ENCODE measurements at places on chromosomes 7 and 10.
A peak's percentile ranks its signal among the peaks of the same experiment; 100 is the strongest.

- DNase-seq, result no peak
Observed at GRCh38 chr10:125096371-125096770, 64.0 kb downstream of the CTBP2 start.

GRCh38 chr10:31095677-31096560, 64.3 kb upstream of the ZNF438 start:
- no peak for DNase-seq

GRCh38 chr7:1769286-1770200, 99.5 kb downstream of the ELFN1 start:
- DNase-seq, result no peak

GRCh38 chr10:80133206-80133605, 676 bp downstream of the PLAC9 start:
- DNase-seq, result no peak

GRCh38 chr7:80039251-80039884, 95.3 kb upstream of the GNAI1 start:
- no peak for DNase-seq

- DNase-seq, result no peak
Observed at GRCh38 chr7:27064661-27065060, 31.1 kb downstream of the HOXA1 start.

DNA sequence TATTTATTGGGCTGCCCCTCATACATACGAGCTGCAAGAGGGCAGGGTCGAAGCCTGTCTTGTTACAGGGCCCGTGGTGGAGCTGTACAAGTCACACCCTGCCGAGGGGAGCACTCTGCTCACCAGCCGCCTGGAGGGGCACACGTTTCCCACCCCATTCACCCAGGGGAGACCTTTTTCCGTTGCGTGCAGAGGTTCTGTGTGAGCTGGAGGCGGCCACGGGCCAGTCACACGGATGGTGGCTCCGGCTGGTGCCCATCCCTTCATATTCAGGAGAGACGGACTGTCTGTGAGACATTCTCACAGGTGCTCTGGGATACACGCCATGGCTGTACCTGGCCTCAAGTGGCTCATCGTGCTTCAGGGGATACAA, 47.9 kb upstream of the FAM20C start:
- DNase-seq, result no peak

GRCh38 chr7:75716992-75717626, 21.6 kb downstream of the HIP1 start:
- DNase-seq, result no peak

- no peak for DNase-seq
Observed at GRCh38 chr7:104984585-104985258, 29.3 kb upstream of the KMT2E start.

DNA sequence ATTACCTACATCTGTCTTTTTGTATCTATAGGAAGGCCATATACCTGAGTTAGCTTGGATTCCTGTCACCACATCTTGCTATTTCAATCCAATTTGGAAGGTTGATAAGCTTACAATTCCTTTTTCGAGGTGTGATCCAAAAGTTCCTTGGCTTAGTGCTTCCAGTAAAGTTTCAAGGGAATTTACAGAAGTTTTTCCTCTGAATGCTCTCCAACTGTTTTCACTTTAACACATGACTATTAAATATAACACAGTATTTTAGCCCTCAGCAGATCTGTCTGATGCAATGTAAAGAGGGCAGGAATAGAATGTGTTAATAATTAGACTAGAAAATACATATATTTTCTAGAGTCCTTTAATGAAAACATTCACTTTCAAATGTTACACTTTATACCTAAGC, 171.4 kb downstream of the DKK1 start:
- DNase-seq, result no peak

- no peak for DNase-seq
Observed at GRCh38 chr7:44275146-44275545, 50.2 kb downstream of the CAMK2B start.

GRCh38 chr7:47658886-47659635, 77.2 kb upstream of the TNS3 start:
- DNase-seq, result no peak

DNA sequence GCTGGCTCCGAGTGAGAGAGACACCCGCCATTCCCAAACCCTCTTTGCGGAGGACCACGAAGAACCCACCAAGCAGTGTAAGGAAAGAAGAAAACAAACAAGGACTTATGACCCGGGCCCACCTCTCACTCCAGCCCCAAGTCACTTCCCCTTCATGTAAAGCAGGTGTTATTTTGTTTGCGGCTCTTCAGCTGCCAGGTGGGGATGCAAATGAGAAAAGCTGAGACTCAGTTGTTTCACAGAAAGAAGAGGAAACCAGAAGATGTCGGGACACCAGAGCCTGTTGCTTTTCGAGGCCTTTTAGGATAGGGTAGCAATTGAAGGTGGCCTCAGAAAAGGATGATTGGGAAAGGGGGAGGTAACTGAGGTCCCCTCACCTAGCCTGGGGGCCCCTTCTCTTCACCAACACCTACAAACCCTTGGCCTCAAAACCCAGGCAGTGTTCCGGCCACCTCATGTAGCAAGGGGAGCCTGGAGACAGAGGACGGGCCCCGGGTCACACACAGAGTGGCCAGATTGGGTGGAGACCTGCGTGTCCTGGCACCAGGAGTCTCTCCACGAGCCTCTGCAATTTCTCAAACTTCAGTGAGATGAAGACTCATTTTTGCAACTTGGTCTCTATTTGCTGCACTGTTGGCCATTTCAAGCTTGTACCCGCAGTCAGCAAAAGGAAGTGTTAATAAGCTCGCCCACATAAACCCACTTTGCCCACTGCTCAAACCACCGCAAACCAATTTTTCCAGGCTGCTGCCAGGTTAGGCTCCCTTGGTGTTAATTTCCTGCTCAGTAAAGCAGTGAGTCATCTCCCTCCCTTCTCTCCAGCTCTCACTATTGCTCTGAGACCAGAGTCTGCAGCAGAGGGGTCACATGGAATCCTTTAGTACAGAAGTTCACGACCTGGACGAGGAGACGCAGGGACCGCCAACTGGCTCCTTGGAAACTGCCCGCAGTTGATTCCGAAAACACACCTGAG, 45.5 kb downstream of the AOC1 start:
- DNase-seq, result peak; percentile 10

DNA sequence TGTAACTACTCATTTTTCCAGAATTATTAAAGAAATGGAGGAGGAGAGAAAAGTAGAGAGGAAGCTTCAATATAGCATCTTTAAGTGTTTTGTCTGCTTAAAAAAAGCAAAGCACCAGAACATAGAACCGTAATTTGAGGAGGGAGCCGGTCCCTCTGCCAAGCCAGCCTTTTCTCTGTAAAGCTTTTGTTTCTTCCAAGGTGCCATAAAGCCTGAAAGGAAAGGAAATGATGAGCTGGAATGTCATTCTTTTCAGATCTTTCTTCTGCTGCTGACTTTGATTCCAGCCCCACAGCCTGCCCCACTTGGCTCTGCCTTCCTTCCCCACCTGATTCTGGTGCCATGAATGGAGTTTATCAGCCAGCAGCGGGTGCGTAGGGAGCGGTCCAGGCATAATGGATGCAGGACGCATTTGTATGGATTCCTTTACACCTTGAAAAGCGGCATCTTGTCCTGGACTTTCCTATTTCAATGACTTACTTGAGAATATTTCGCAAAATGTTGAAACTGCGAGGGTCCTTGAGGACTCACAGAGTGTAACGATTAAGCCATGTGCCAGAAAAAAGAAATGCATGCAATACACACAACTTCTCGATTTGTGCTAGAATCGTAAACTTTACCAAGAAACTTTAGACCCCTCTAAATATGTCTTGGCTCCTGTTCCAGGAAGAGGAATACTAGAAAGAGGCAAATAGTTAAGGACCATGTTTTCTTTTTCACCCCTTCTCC, 569.5 kb upstream of the MGMT start:
- DNase-seq, result no peak

DNA sequence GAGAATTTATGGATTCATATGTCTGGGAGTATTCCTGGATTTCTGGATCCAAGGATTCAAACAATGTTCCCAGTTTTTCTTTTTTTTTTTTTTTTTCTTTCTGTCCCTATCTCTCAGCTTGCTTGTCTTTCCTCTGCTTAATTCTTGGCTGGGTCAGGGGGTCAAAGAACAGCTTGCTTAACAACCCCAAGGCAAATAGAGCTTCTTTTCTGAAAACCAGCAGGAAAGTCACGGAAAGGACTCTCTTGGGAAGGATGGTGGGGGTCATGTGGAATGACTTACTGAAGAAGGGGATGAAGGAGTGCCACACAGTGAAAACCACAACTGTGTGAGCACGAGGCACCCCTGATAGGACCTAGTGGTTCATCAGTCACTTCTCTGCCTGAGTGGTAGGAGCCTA, 36.1 kb downstream of the GRK5 start:
- DNase-seq, result no peak

GRCh38 chr7:51009716-51010496, 227.2 kb upstream of the GRB10 start:
- no peak for DNase-seq

DNA sequence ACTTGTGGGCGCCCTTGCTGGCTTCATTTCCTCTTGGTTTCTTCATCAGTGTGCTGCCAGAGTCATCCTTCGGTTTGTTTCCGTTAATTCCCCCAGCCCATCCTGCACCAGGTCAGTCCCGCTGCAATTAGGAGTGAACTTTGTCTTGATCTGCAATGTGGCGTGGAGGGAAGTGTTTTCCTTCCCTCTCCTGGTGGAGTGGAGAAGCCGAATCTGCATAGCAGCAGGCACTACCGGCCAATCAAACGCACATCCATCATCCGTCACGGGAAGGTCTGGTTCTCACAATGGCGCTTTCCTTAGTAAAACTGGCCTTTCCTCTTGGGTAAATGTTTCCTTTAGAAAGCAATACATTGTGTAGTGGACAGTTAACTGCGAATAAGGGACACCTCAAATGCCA, 337.5 kb downstream of the CXCL12 start:
- no peak for DNase-seq

DNA sequence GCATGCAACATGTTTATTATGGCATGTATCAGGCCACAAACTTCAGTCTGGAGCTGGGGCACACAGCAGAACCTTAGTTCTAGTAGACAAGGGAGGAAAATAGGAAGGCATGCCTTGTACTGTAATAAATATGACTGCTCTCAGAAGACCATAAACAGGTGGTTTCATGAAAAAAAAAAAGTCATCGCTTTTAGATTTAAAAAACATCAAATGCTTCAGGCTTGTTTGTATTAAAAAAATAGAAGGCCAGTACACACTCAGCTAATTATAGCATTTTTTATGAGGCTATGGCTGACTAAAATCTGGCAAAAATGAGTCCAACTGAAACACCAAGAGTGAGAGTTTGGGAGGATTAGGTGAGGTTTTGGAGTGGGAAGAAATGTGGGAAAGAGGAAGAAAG, 204.1 kb downstream of the JAZF1 start:
- no peak for DNase-seq

DNA sequence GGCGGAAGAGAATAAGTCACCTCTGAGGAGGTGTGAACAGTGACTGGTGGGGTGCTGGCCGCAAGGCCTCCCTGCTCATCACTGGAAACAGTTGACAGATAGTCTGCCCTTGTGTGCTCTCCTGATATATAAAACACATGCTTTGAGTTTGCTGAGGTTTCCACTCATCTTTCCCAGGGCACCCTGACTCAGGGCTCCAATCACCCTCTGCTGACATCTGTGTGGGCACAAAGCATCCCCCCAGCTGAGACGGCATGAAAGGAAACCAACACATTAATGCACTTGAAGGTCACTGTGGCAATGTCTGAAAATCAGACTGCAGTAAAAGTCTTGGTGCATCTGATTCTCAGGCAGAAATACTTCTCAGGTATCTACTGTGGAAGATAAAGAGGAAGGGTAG, 49.8 kb downstream of the EPDR1 start:
- DNase-seq, result no peak

DNA sequence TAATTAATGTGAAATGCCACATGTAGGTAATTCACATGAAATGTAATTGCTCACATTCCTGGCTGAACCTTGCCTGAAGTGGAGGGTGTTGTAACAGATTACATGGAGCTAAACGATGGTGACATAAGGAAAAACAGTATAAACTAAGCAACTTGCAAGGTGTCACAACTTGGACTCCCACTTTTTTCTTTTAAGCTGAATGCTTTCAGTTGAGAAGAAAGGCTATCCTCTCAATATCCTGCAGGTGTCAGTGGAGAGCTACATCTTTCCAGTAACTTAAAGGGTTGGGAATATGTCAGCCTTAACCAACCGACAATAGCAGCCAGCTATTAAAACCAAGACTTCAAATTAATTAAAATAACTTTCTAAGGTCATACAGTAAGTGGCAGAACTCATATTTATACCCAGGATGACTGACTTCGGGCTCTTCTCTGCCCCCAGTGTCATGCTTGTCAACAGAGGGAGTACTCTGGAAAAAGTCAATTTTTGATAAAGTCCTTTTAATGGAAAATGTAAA, 33.7 kb downstream of the NRBF2 start:
- DNase-seq, result peak; percentile 80

DNA sequence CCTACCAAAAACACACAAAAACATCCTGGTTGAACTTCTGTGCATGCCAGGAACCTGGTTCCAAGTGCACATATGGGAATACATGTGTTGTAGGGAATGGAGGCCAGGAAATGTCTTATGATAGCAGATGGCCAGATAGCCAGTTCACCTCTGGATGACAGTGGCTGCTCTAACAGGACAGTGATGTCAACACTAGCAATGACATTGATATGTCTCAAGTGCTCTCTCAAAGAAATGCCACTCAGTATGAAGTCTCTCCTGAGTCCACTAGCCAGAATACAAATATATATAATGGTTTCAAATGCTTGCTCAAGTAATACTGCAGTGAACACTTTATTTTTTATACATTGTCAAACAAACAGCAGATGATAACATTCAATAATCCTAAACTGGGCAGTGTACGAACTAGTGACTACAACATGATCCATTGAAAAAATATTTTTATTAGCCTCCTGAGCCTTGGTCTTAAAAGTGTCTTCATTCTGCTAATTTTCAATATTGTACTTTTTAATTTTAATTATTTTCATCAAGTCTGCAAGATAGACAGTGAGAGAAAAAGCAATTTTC, 26.0 kb upstream of the PCDH15 start:
- no peak for DNase-seq

DNA sequence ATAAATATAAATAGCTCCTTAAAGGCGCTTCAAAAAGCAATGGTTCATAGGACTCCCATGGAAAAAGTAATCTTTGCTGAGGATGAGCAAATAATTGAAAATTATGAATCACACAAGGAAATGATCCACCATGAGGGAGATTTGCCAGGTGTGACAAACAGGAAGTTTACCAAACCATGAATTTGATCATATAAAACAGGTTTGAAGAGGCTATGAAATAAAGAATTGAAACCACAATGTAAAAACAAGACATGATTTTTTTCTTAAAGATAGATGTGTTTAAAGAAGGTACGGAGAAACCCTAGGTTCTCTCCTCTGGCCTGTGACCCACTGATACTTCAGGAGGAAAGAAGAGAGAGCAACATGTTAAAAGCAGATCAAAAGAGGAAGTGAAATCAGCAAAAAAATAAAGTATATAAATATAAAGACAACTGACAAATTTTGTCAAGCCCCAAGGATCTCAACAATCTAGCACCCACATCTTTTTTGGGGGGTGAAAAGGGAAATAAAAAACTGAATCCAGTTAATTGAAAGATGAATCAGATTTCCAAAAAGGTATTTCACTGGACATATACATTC, 111.3 kb upstream of the ASAH2 start:
- DNase-seq, result no peak

GRCh38 chr7:40865441-40866233, 730.8 kb downstream of the SUGCT start:
- DNase-seq, result no peak

GRCh38 chr10:110448682-110449418, 48.9 kb upstream of the DUSP5 start:
- DNase-seq, result no peak

All from K562 (cell line).